ENCODE measurements at places on chromosomes 11 and 22.

GRCh38 chr11:86688398-86689179 is 16.2 kb upstream of the ME3 start:
- no peak for DNase-seq

DNA sequence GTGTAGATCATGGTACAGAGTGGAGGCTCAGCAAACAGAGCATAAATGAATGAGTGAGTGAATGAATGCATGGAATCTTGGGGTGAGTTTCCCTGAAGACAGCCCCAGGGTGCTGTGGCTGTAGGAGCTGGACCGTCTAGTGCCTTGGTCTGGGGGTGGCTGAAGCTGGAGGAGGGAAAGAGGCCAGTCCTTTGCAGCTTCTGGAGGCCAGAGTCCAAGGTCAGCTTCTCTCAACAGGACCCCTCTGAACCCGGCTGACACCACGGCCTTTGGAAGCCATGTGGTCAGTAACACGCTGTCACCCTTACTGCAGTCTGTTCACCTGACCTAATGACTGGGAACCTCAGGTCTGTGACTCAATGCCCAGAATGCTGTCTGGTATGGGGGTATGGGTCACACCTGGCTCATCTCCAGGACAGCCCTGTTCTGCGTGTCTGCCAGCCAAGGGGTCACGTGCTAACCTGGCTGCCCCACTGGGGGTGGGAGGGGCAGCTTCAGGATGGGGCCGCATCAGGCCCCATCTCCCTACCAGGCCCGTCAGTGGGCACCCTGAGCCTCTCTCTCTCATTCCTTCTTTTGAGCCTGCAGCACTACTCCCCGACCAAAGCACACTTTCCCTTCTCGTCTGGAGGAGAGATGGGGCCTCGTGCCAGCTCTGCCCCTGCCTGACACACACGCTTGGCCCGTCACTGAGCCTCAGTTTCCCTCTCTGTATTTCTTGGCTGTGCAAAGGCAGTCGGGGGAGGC is 24.1 kb upstream of the CHKA start:
- DNase-seq: no peak

GRCh38 chr11:102216433-102217075 is 100.7 kb upstream of the BIRC3 start:
- DNase-seq: no peak

- DNase-seq: no peak
These were observed 32.4 kb downstream of the NF2 start for GRCh38 chr22:29635734-29636357.

Measured in esophagus squamous epithelium (tissue), 5 donors.